ENCODE measurements at places on chromosomes 2 and 18.

DNA sequence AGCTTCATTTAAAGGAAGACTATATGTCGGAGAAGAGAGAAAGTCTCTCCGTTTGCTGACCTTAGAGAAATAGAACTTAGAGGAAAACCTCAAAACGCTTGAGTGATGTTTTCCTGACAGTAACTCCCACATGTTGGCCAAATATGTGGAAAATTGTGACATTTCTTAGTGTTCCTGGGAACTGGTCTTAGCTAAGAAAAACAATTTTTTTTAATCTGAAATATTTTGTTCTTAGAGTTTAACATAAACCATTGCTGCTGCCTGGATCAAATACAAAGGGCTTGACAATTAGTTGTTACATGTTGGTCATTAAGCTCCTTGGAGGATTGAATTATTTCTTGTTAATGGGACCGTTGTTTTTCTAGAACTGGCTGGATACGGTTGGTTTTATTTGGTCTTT, 16.3 kb downstream of the DYNC2LI1 start:
- DNase-seq, result no peak

DNA sequence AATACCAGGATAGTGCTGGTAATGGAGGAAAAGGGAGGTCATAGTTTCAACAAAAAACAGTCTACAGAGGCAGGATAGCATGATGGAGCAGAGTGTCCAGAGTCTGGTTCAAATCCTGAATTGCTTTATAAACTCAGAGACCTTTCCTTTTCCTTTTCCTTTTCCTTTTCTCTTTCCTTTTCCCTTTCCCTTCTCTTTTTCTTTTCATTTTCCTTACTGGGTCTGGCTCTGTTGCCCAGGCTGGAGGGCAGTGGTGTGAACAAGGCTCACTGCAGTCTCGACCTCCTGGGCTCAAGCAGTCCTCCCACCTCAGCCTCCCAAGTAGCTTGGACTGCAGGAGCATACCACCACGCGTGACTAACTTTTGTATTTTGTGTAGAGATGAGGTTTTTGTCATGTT, 31.7 kb downstream of the GIGYF2 start:
- DNase-seq, result no peak

DNA sequence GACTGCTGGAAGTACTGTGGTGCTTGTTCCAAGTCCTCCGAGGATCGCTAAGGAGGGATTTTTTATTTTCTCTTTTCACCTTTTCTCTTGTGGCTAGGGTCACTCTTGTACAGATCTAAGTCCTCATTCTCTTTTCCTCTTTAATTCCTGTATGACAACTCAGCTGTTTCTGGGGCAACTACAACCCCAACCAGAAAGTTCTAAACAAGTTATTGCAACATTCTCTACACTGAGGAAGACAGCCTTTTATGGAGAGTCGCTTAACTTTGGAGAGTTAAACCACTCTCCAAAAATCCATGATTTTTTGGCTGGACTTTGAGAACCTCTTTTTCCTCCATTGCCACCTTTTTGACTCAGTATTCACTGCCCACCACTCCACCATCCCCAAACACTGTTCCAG, 74.0 kb upstream of the SESTD1 start:
- DNase-seq, result no peak

- DNase-seq, result no peak
Measured at GRCh38 chr18:47558110-47558750, 306.8 kb upstream of the SKOR2 start.

GRCh38 chr18:27073404-27073830, 111.7 kb downstream of the CHST9 start:
- DNase-seq, result no peak

DNA sequence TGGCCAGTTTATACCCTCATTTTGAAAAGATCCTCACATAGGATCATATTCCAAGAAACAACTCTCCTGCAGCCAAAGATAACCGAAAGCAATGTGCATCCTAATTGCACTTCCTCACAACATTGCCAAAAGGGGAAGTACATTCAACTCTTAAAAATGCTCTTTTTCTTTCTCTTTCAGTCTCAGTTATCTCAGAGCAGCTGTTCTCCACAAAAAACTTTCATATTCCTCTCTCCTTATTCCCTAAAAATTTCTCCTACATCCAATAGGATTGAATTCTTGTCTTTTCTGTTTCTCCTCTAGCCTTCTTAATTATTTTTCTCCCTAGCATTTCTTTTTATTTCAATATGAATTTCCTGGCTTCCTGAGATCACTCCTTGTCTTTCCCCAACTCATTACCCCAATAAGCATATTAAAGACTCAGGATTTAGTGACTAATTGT, 7.4 kb upstream of the VRK2 start:
- no peak for DNase-seq

- DNase-seq, result no peak
Measured at GRCh38 chr18:41266616-41267015, 688.4 kb upstream of the PIK3C3 start.

DNA sequence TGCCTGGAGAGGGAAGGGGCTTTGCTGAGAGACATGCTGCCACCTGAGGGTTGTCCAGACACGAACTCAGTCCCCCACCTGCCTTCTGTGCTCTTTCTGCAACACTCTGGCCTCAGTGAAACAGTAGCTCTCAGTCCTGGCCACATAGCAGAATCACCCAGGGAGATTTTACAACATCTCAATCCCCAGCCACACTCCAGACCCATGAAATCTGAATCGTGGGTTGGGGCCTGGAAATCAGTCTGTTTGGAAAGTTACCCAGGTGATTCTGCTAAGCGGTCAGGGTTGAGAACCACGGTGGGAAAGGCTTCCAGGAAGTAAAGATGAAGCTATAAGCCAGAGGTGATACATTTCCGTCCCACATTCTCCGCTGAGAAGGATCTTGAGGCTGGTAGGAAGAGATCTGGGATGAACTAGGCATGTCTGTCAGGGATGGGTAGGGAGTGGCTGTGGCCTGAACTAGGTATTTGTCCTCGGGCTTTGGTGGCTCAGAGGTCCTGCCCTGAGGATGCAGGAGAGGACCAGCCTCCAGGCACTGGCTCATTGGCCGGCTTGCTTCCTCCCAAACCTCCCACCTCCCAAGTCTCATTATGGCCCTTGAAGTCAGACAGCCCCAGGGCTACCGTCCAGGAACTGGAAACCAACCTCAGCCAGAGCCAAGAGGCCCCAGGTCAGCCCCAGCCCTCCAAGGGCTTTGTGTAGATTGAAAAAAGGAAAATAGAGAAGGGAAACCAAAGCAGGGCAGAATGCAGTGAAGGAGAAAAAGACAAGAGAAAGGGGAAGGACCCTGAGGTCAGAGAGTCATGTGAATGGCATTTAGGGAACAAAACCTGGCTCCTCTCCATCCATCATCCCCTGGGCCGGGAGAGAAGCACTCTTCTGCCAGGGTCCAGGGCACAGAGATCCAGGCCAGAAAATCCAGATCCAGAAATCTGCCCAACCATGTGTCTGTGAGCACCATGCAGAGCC, 119.6 kb downstream of the ZFP36L2 start:
- no peak for DNase-seq

DNA sequence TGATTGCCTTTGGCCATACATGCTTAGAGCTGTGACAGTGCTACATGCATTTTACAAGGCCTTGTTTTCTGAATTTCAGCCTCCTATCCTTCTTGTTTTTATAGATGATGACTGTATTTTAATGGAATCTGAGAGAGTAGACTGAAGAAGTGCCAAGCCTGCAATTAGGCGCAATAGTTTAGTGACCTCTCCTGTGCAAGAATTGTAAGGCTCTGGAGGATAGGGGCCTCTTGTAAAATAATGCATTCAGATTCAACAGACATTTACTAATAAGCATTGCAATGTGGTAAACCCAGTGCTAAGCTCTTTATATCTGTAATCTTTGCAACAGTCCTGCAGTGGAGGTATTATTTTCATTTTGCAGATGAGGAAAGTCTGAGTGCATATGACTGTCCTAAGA, 105.5 kb downstream of the TDRD15 start:
- no peak for DNase-seq

- no peak for DNase-seq
Measured at GRCh38 chr2:237927135-237927534, 39.7 kb upstream of the UBE2F start.

- DNase-seq, result peak; percentile 80
Measured at GRCh38 chr2:31319406-31320175, 85.6 kb downstream of the EHD3 start.

GRCh38 chr2:61946666-61947065, 41.2 kb downstream of the COMMD1 start:
- DNase-seq, result no peak

DNA sequence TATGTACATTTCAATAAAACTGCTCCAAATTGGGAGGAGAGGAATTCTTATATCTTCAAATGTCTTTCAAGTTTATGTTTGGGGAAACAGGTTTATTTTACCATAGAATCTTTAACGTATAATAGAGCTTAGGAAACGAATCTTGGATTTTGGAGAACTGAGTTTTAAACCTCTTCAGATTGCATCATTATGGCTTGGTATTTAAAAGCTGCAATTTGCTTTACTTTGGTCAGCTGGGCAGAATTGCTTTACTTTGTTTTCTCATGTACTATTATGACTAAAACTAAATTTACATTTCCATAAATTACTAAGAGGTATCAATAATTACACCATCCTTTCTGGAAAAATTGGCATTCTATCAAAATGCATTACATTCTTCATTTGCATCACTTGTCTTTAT, 54.6 kb downstream of the BAZ2B start:
- no peak for DNase-seq

- DNase-seq, result peak; percentile 57
Measured at GRCh38 chr2:230234845-230235244, 9.3 kb downstream of the SP140 start.

- no peak for DNase-seq
Measured at GRCh38 chr18:7301094-7301493, 70.2 kb downstream of the LRRC30 start.

GRCh38 chr18:2442726-2443275, 128.5 kb downstream of the METTL4 start:
- DNase-seq, result no peak

DNA sequence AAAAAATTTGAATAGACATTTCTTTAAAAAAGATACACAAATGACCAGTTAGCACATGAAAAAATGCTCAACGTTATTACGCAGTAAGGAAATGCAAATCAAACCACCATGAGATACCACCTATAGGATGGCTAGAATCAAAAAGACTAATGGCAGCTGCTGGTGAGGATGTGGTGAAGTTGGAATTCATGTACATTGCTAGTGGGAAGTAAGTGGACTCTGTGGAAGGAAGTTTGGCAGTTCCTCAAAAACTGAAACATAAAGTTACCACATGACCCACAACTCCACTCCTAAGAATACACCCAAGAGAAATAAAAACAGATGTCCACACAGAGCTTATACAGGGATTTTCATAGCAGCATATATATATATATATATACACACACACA, 51.2 kb downstream of the MBP start:
- DNase-seq, result no peak

GRCh38 chr2:238016526-238016925, 44.3 kb upstream of the SCLY start:
- DNase-seq, result no peak

All from activated CD4-positive, alpha-beta T cell treated with anti-CD3 and anti-CD28 coated beads, Interleukin-2, amount 10 ng/mL, durations not matched to agents 24 days and 14 days (primary cell).